ENCODE measurements at places on chromosomes 1 and 21.

- no peak for DNase-seq
Measured at GRCh38 chr21:22855581-22855980, 1857.4 kb downstream of the NCAM2 start.

DNA sequence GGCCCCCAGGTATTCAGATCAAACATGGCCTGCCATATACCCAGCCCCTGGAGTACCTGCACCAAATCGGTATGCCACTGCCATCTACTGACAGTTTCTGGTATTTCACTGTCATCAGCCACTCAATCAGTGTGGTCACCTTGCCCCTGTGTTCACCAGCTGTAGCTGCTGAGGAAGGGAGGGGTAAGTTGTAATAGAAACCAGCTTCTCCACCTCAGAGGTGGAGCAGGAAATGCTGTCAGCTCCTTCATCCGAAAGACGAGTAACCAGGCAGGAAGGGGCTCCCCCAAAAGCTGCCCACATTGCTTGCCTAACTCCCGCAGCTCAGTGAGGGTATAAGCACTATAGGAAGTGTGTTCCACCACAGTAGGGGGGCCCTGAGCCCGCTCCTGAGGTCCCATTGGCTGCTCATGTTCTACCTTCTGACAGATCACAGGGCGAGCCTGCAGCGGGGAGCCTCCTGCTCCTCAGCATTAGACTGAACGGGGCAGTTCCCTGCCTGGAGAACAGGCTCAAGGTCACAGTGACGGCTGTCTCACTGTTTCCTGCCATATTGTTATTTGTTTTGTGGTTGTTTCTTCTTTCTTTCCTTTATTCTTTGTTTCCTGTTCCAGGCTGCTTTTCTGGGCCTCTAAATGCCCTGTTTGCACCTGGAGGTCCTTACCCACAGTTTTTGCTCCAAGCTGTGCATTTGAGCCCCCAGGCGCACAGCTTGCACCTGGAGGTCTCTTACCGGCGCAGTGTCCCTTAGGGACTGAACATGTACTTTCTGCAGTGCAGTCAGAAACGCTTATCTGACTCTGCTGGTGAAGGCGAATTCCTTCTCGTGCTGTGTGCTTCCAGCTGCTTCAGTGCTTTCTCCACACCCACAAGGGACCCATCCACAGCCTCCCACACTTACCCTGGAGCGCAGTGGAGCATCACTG, 1638.3 kb downstream of the MRPL39 start:
- DNase-seq: peak; percentile 86

- DNase-seq: peak; percentile 83
Measured at GRCh38 chr1:15740924-15741850, 1.1 kb upstream of the TMEM82 start.

- DNase-seq: no peak
Measured at GRCh38 chr1:13867603-13868002, 167.6 kb downstream of the PRDM2 start.

DNA sequence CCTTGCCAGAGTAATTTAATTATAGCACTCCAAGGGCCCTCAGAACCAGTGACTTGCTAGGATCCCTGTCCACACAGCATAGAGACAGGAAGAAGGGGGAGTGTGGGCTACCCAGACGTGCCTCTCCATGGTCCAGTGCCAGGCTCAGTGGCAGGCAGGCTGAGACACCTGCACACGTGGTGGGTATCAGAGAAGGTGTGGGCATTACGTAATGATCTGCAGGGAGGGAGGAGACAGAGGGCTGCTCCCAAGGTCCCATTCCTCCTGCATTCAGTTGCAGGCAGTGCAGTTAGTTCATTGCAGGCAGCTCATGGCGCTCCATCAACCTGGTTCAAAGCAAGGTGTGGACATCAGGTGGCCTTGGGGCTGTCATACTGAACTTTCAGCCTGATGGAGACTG, 49.9 kb downstream of the C8B start:
- DNase-seq: no peak

GRCh38 chr1:186683652-186684410, 3.6 kb upstream of the PTGS2 start:
- DNase-seq: peak; percentile 35

GRCh38 chr21:39029900-39030884, 153.1 kb downstream of the PSMG1 start:
- DNase-seq: no peak

DNA sequence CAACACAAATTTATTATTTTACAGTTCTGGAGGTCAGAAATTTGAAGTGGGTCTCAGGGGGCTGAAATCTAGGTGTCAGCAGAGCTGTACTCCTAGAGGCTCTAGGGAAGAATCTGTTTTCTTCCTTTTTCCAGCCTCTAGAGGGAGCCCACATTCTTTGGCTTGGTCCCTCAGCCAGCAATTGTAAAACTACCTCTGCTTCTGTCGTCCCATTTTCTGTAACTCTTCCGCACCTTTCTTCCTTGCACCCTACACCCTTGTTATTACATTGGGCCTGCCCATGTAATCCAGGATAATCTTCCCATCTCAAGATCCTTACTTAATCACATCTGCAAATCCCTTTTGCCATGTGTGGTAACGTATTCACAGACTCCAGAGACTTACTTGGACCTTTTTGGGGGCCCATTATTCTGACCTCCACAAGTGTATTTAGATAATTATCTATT, 24.8 kb upstream of the THEM4 start:
- DNase-seq: peak; percentile 87

DNA sequence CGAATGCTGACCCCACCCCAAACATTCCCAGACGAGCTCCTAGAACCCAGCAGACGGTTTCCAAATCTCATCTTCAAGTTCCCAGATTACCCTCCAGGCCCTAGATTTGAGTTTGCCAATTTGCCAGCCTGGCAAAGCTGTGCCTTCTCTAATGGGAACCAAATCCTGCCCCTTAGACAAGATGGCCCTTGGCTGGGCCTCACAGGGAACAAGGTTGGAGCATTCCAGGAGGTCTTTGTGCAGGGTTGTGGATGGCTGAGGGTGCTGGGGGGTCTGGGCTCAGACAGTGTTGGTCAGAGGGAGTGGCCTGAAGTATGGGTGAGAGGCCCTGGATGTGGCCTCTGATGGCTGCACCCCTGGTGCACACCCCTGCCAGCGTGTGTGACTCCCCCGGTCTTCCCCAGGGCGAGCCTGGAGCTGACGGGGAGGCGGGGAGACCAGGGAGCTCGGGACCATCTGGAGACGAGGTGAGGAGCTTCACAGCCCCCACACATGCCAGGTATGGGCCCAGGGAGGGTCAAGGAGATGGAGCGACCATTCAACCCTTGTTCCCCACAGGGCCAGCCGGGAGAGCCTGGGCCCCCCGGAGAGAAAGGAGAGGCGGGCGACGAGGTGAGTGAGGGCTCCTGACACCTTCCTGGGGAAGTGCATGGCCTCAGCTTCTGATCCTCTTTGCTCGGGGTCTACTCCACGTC, 10.2 kb downstream of the COL6A1 start:
- no peak for DNase-seq

All from OCI-M1 (cell line).